Stimulated activated memory B cell treated with anti-CD40 and anti-IgM and Interleukin-4, amounts not matched to agents 10 μg/mL and 1 μg/mL and 100 μg/mL, for 72 hours (primary cell): ENCODE measurements at places on chromosomes 2 and 18.

DNA sequence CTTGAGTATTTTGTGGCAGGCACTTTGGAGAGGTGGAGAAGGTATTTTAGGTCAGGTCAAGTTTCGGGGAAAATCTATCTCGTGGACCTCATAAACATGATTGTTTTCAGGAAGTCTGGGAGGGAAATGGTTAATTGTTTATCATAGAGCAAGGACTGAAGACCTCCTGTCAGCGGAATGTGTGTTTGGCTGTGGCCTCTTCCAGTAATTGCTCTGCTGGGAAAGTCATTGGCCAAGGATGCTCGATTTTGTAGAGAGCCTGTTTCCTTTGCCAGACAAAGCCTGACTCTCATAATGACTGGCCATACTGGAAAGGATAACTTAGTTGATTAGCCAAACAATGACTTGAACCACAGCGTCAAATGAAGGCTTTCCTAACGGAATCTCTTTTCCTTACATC, 30.0 kb downstream of the IL1R2 start:
- peak overlapping the region; percentile 25 for H3K27ac ChIP-seq
- no peak for ATAC-seq
- no peaks in the 10 kb centered on the region for H3K27me3 ChIP-seq

DNA sequence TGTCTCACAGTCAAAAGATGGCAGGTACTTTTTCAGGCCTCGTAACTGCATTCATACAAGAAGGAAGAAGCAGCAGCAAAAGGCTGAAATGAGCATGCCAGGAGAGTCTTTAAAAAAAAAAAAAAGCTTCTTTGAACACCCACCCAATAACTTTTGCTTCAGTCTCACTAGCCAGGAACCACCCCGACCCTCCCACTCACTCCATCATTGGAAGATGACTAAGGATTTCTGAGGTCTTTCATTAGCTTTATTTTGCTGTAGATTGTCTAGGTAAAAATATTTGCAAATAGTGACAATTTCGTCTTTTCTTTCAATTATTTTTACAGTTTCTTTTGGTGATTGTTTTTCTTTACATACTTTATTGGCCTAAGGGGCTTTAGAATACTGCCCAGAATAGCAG, 37.9 kb downstream of the RBBP8 start:
- no peak overlapping the region for H3K27ac ChIP-seq
- peaks cover 7% of the 10 kb centered on the region for H3K4me1 ChIP-seq
- H3K4me3 ChIP-seq: no peak overlapping the region

DNA sequence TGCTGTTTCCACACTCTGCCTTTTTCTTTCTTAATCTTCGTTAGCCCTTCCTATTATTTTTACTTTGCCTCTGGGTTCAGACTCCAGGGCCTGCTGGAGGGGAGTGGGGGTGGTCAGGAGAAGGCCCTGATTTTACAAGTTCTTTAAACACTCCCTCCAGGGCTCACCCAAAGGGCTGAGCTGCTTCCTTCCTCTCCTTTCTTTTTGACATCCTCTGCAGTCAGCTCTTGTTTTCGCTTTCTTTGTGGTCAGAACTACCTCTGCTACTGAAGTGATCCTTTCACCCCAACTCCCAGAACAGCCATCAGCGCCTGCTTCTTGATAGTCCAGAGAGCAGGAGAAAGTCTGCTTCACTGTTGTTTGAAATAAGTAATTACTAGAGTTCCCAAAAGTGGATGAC, 925.7 kb downstream of the EPHA4 start:
- H3K27me3 ChIP-seq: peaks cover 10% of the 10 kb centered on the region
- H3K4me1 ChIP-seq: no peaks in the 10 kb centered on the region
- no peak for ATAC-seq
- H3K36me3 ChIP-seq: no peaks in the 10 kb centered on the region
- no peak overlapping the region for H3K27ac ChIP-seq
- H3K4me3 ChIP-seq: no peak overlapping the region

- H3K27me3 ChIP-seq: no peaks in the 10 kb centered on the region
- no peak for ATAC-seq
- H3K4me3 ChIP-seq: no peak overlapping the region
- H3K27ac ChIP-seq: no peak overlapping the region
- H3K4me1 ChIP-seq: no peaks in the 10 kb centered on the region
- H3K36me3 ChIP-seq: no peaks in the 10 kb centered on the region
These were observed 414.5 kb upstream of the GYPC start for GRCh38 chr2:126241411-126241810.

GRCh38 chr2:174051741-174052583, 86.8 kb upstream of the SP3 start:
- no peak for ATAC-seq
- H3K4me3 ChIP-seq: no peak overlapping the region
- H3K4me1 ChIP-seq: no peaks in the 10 kb centered on the region

DNA sequence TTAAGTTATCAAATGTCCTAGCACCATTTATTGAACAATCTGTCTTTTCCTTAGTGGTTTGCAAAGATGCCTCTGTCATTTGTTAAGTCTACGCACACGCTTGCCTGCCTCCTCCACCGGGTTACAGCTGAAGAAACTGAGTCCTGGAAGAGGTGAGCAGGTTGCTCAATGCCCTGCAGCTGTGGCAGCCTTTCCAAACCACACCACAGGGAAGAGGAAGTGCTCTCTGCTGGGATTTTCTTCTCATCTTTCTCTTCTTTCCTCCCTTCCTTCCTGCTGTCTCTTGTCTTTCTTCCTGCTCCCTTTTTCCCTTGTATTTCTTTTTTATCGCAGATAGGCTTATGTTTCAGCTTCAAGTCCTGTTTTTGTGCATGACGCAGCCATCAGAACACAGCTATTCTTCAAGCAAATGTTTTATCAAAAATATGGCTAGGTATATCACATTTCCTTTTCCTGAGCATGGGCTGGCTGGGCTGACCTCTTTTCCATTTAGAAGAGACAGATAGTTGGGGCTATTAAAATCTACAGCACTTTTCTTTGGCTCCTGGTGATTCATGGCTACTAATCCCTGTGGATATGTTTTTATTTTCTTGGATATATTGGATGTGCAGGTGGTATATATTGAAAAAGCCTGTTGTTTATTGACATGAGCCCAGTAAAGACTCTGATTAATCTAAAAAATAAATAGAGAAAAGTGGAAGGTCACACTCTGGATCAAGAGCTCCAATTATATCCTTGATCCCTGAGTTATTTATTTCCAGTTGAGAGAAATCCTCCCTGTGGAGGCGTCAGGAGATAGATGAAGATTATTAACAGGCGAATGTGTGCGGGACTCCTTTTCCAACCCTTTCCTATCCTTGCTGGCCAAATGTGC, 214.6 kb downstream of the TSN start:
- H3K27me3 ChIP-seq: peaks cover 7% of the 10 kb centered on the region
- ATAC-seq: no peak
- no peaks in the 10 kb centered on the region for H3K36me3 ChIP-seq
- H3K4me3 ChIP-seq: no peak overlapping the region

GRCh38 chr18:67417864-67418523, 98.5 kb downstream of the DSEL start:
- H3K4me3 ChIP-seq: peak overlapping the region; percentile 3
- H3K36me3 ChIP-seq: no peaks in the 10 kb centered on the region
- no peak for ATAC-seq
- H3K27ac ChIP-seq: no peak overlapping the region

DNA sequence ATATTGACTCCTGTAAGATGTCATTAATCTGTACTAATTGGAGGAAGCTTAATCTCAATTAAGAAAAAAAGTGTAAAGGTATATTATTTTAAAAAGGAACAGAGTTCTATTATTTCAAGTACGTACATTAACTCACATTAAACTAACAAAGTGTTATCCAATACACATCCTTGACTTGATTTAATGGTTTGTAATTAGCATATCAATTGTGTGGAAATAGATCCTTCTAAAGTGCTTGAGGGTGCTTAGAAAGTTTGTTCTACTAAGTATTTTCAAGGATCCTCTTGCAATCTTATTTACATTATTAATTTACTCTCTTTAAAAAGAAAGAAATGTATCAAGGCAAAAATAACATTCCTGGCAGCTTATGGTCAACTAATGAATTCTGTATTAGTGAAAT, 720.3 kb downstream of the KCNJ3 start:
- ATAC-seq: no peak
- H3K4me3 ChIP-seq: no peak overlapping the region
- H3K36me3 ChIP-seq: no peaks in the 10 kb centered on the region
- H3K4me1 ChIP-seq: no peaks in the 10 kb centered on the region

- no peaks in the 10 kb centered on the region for H3K4me1 ChIP-seq
- H3K27me3 ChIP-seq: no peaks in the 10 kb centered on the region
- no peaks in the 10 kb centered on the region for H3K36me3 ChIP-seq
- no peak for ATAC-seq
- no peak overlapping the region for H3K27ac ChIP-seq
These were observed 89.0 kb upstream of the DLGAP1 start for GRCh38 chr18:4544142-4544541.

- no peak overlapping the region for H3K4me3 ChIP-seq
- H3K36me3 ChIP-seq: no peaks in the 10 kb centered on the region
- no peak overlapping the region for H3K27ac ChIP-seq
- ATAC-seq: no peak
- no peaks in the 10 kb centered on the region for H3K4me1 ChIP-seq
These were observed 142.7 kb downstream of the ACKR3 start for GRCh38 chr2:236712304-236712703.

GRCh38 chr18:493986-494983, 6.2 kb downstream of the COLEC12 start:
- no peak for ATAC-seq
- H3K4me1 ChIP-seq: no peaks in the 10 kb centered on the region
- no peak overlapping the region for H3K4me3 ChIP-seq
- no peak overlapping the region for H3K27ac ChIP-seq
- no peaks in the 10 kb centered on the region for H3K36me3 ChIP-seq

- no peaks in the 10 kb centered on the region for H3K27me3 ChIP-seq
- peak overlapping the region; percentile 57 for H3K27ac ChIP-seq
- peaks cover 51% of the 10 kb centered on the region for H3K36me3 ChIP-seq
- H3K4me1 ChIP-seq: peaks cover 94% of the 10 kb centered on the region
These were observed 2.1 kb downstream of the GPBAR1 start for GRCh38 chr2:218262631-218263586.

- H3K4me3 ChIP-seq: no peak overlapping the region
- H3K27me3 ChIP-seq: no peaks in the 10 kb centered on the region
- peak overlapping the region; percentile 58 for H3K27ac ChIP-seq
- ATAC-seq: no peak
These were observed 219.9 kb downstream of the SETBP1 start for GRCh38 chr18:44900627-44901026.

DNA sequence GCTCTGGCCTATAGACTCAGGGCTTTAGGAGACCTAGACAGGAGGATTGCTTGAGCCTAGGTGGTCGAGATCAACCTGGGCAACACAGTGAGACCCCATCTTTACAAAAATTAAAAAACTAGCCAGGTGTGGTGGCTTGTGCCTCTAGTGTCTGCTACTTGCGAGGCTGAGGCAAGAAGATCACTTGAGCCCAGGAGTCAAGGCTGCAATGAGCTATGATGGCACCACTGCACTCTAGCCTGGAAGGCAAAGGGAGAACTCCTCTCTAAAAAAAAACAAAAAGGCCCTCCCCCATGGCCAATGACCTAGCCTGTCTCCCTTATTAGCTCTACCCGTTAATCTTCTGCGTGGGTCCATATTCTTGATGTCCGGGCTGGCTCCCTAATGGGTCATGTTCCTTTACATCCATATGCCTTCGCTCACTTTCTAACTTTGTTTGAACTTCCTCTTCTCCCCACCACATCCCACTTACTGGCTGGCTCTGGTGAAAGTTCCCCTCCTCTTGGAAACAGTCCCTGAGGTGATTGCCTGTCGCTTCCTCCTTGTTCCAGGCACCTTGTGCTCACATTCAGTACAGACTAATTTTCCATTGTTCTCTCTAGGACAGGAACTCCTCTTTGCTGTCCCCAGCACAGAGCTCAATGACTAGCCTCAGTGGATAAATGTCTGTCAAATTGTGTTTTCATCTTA, 103.0 kb downstream of the AFF3 start:
- H3K36me3 ChIP-seq: peaks cover 22% of the 10 kb centered on the region
- H3K27ac ChIP-seq: no peak overlapping the region
- H3K4me1 ChIP-seq: peaks cover 55% of the 10 kb centered on the region
- H3K4me3 ChIP-seq: no peak overlapping the region
- H3K27me3 ChIP-seq: no peaks in the 10 kb centered on the region

DNA sequence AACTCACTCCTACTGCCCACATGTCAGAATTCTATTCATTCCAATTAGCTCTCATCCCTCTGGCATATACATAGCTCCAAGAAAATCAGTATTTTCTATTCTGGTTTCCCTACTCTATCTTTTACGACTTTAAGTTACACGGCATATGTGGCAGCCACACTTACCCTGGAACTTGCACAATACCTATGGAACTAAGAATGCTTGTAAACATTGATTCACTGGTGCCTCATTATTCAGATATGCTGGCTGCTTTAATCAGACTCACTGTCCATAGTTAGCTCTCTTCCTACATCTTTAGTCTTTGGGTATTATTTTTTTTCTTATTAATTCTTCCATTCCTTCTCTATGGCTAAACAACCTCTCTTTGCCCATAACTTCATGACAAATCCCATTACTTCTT, 1519.9 kb upstream of the ACVR2A start:
- no peaks in the 10 kb centered on the region for H3K36me3 ChIP-seq
- no peaks in the 10 kb centered on the region for H3K4me1 ChIP-seq
- no peaks in the 10 kb centered on the region for H3K27me3 ChIP-seq
- H3K4me3 ChIP-seq: no peak overlapping the region

DNA sequence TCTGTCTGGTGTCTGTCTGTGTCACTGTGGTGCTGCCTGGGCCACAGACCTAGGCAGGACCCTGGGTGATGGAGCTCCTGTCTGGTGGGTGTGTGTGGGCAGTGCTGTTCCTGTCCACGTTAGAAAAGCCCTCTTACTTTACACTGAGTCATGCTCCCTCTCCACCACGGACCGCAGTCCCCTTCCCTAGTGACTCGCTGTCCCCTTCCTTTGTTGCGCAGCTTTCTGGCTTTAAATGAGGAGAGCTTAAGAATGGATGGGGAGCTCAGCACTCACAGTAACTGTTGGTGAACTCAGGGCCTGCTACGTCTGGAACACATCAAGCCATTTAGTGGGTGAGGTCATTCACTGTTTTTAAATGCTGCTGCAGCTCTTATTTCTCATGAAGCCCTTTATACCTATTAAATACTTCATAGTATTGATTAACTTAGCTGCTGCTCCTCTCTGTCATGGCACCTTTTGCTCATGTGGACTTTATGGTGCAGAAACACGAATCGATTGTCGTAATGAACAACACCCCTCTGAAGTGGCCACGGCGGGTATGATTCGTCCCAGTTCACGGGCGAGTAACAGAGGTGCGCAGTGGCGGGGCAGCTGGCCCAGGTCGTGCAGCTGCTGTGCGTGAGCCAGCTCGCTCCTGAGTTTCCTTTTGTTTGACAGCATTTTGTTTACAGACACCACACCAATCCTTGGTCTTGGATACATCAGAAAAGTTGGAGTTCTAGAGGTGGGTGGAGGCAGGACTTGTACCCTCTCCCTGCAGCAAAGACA, 100.4 kb downstream of the LDLRAD4 start:
- H3K4me3 ChIP-seq: no peak overlapping the region
- H3K27me3 ChIP-seq: peaks cover 17% of the 10 kb centered on the region
- no peak for ATAC-seq
- no peak overlapping the region for H3K27ac ChIP-seq
- H3K36me3 ChIP-seq: peaks cover 6% of the 10 kb centered on the region
